ENCODE measurements at places on chromosomes 5 and 9.

GRCh38 chr5:102130386-102130785 is 165.7 kb downstream of the SLCO4C1 start:
- DNase-seq = no peak

GRCh38 chr5:22557251-22557650 is 295.9 kb downstream of the CDH12 start:
- no peak for DNase-seq

DNA sequence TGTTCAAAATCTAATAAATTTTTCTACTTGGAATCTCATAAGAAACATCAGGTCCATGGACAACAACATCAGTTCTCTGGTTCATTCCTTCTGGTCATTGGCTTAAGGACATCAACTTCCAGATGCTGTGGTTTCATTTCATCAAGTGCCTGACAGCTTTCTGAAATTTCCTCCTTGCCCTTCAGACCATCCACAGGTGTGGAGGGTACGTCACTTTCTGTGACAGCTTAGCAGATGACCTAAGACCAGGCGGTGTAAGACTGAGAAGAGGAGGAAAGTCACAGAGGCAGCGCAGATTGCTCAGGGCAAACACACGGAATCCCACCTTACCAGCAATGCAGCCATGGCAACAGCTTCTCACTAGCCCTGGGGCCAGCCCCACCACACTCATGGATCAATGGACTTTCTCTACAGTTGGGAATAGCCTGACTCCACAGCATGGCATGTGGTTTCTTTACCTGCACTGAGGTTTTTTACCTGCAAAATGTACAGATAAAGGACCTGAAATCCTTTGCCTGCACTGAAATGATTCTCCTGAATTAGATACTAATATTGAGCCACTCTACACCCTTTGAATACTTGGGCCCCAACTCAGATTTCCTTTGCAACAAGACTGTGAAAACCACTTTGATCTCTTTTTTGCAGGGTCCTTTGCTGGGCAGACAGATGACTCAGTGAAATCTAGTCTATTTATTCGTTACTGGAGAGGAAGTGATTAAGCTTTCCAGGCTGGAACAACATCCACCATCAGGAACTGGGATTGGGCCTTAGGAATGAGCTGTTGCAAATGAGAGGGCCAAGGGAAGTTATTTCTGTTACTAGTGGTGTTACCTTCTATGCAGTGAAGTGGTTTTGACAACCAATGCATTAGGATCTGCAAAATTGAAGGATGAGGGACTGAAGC is 26.9 kb downstream of the TICAM2 start:
- no peak for DNase-seq

GRCh38 chr9:113504725-113505590 is 41.4 kb downstream of the RGS3 start:
- DNase-seq = no peak

DNA sequence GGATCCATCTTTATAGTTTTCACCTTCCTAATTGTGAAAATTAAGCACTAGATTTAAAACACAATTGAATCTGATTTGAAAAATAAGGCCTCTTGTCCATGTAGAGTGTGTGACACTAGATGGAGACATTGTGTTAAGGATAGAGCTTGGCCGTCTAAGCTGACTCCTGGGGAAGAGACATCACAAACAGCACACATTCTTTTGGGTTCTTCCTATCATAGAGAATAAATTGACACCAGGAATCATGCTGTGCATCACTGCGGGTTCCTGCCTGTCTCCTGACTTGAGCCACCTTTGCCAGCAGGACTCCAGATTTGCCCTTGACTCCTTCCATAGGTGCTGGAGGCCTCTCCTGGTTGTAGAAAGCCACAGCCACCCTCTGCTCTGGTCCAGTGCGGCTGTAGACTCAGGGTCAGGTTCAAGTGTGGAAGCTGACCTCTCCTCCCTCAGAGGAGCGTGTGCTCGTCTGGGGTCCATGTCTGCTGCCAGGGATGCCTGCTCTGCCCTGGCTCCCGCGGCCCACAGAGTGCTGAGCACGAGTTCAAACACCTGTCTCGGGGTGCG is 11.2 kb downstream of the ROPN1L start:
- peak; percentile 89 for DNase-seq

DNA sequence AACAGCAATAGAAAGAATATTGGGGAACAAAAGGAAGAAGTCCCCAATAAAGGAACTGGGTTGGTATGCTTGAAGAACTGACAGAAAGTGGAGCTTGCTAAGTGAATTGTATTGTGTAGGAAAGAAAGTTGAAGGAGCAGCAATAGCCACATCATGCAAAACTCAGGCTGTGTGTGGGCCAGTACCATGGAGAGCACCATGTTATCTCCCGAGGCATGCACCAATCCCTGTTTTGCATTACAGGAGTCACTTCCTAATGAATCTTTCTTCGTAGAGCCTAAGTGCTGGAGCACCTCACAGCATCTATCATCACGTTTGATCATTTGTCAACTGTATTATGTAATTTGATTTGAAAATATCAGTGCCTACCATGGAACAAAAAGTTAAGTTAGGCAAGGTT is 137.7 kb upstream of the NMUR2 start:
- peak; percentile 76 for DNase-seq

GRCh38 chr5:131430794-131431193 is 166.9 kb downstream of the CDC42SE2 start:
- DNase-seq = no peak

- DNase-seq = no peak
These were observed 119.7 kb downstream of the FANCC start for GRCh38 chr9:95197692-95198271.

- no peak for DNase-seq
These were observed 190.1 kb downstream of the ATPSCKMT start for GRCh38 chr5:10059556-10059955.

- DNase-seq = no peak
These were observed 3.0 kb downstream of the EIF4EBP3 start for GRCh38 chr5:140550147-140551079.

DNA sequence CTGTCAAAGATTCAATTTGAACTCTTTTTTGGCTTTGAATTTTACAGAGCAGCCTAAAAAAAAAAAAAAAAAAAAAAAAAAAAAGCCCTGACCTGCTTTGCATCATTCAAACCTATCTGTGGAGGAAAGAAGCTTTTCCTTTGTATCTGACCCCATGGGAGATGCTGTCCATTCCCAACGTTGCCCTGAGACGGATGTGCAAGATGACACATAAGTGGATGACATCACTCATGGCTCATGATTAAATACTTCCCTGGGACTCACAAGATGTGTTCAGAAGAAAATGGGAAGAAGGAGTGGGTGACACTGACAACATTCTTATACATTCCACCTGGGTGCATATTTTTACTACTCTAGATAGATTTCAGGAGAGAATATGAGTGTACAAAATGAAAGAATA is 245.7 kb upstream of the ELAVL2 start:
- DNase-seq = no peak

GRCh38 chr9:31304576-31304975 is 1079.9 kb upstream of the ACO1 start:
- no peak for DNase-seq

- DNase-seq = no peak
These were observed 21.8 kb downstream of the C9 start for GRCh38 chr5:39342460-39342859.

GRCh38 chr5:122415030-122415800 is 103.2 kb downstream of the SNCAIP start:
- DNase-seq = peak; percentile 84

DNA sequence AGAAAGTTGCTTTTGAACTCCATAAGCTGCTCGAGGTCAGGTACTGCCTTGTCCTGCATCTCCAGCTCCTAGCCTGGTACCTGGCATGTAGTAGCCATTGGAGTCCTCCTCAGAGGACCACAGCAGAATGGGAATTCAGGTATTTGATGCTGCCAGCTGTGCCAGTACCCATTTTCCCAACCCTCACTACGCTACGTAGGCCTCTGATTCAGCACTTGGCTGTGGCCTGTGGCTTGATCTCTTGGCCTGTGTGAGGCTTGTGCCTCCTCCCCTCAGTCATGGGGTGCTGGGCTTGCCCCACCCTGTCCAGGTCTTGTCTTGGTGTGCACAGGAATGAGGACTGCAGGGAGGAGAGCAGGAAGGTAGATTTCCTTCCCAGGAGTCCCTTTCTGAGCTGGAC is 11.8 kb downstream of the OTULIN start:
- DNase-seq = no peak

GRCh38 chr9:101629636-101630035 is 34.9 kb upstream of the PPP3R2 start:
- DNase-seq = no peak

Data from mesendoderm (in vitro differentiated cells).